ENCODE measurements at places on chromosomes 7 and 10.

DNA sequence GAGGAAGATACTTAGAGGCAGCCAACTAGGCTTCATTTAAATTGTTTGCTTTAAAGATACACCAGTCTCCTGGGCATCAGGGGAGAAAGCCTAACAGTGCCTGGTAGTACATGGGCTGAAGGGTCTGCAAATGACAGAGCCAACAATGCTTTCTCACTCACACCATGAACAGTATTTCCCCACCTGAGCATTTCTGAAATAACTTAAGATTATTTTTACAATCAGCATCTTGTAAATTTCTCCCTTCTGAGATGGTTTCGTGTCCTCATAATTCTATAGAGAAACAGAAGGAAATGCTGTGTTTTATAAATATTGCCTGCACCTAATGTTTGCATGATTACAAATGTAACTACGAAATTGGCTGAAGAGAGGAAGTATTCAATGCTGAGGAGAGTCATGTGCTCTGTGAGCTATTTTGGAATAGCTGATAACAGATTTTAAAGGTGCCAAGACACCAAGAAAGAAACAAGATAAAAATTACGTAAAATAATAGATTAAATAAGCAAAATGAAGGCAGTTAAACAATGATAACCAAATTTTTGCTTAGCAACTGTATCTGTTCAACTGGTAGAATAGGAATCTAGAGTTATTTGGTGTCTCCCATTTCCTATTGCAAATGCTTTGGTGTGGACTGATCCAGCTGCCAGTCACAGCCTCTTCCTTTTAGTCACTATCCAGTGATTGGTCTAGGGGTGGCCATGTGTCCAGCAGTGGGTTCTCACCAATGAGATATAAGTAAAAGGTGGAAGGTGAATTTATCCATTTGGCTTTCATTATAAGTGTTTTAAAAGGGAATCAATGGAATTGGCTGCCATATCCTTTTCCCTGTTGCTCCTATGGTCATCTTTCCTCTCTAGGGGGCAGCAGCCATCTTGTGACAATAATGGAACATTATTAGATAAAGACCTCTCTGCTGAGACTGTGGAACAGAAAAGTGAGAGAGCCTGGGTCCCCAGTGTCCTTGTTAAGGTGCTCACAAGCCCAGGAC lies 167.9 kb upstream of the SLC26A5 start:
- DNase-seq, result no peak

DNA sequence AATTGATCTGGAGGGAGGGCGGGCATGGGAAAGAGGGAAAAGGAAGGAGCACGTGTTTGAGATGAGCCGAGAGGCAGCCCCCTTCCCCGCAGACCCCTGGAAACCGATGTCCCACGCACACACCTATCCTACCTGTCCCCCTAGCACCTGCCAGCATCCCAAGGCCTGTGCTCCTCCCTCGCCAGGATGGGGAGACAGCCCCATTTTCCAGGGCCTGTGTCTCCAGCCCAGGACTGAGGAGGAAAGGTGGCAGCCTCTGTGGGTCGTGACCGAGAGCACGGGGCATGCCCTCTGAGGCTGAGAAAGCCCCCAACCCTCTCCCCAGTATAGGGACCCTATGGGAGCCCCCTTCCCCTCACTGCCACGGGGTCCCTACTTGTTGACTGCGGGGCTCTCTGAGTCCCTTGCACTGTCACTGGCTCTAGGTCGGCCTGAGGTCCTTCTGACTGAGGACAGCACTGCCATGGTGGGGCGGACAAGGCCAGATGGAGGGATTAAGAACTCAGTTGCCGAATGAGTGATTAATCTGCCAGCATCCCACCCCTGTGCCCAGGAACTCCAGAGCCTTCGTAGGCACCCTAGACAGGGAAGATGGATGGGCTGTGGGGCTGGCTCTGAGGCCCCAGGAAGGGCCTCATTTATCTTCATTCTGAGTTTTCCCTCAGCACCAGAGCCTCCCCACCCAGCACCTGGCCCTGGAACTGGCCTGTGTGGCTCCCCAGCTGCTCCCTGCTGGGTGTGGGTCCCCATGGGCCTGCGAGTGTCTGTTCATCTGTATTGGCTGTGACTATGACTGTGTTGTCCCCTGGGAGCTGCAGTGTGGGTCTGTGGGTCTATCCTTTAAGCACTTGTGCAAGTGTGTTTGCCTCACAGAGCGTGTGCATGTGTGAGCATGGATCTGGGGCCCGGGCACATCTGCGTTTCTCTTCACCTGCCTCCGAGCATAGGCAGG lies 26.0 kb downstream of the CRHR2 start:
- DNase-seq, result no peak

- DNase-seq, result no peak
Measured at GRCh38 chr10:84178160-84178609, 4.6 kb downstream of the GPR15LG start.

DNA sequence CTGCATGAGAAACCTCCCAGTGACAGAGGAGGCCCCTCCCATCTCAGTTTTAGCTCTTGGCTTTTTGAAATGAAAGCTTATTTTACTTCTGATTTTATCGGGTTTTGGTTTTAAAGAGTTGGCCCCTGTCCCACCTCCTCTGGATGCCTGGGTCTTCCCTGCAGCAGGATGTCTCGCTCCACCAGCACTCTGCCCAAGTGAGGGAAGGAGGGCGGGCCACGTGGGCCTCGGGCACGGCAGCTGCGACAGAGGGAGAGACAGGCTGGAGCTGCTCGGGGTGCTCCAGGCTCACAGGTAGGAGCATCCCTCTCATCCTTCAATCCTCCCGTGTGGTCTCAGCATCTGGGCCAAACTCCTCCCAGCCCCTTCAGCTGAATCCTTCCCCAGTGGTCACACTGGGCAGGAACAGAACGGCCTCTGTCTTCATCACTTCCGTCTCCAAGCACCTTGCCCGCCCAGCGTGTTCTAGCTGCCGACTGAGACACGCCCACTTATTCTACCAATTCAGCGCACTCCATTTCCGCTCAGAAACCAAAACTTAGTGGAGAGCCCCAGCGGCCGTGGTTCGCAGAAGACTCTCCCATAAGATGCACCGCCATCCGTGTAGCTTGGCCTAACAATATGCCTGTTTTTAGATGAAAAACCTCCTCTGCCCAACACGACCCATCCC lies 222.9 kb downstream of the GLRX3 start:
- DNase-seq, result no peak

DNA sequence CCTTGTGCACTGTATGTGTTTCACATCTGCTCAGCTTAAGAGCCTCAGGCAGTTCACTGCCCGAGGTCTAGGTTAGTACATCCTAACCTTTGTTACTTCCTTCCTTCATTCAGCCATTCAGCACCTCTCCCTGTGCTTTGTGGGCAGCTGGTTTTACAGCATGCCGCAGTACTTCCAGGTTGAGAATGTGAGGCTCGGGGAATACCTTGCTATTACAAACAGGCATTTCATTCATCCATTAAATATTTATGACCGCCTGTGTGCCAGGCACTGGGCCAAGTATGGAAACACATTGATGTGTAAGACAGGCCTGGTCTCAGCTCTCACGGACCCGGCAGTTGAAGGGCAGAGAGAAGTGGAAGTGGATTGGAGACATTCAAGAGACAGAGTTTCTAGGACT lies 82.4 kb downstream of the SHH start:
- no peak for DNase-seq

DNA sequence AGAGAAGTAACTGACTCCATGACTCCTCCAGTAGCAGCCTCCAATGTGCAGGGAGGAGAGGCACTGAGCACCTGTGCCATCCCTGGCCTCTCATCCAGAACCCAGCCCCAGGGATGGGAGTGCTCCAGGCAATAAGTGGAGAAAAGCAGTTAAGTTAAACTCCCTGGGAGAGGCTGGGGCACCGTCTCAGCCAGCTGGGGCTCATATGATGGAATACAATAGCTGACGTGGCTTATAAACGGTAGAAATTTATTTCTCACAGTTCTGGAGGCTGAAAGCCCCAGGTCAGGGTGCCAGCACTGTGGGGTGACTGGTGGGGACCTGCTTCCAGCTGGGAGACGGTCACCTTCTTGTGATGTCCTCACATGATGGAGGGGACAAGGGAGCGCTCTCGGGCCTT lies 94.7 kb downstream of the RAMP3 start:
- no peak for DNase-seq

GRCh38 chr7:40760293-40760964 lies 625.6 kb downstream of the SUGCT start:
- no peak for DNase-seq
